ENCODE measurements at places on chromosomes 13 and 19. TPM values are rescaled to one million over a fixed set of nuclear protein-coding genes. Genes with fewer than 3 reads are reported as not detected.

MTUS2 gene
- not detected for total RNA-seq

DNA sequence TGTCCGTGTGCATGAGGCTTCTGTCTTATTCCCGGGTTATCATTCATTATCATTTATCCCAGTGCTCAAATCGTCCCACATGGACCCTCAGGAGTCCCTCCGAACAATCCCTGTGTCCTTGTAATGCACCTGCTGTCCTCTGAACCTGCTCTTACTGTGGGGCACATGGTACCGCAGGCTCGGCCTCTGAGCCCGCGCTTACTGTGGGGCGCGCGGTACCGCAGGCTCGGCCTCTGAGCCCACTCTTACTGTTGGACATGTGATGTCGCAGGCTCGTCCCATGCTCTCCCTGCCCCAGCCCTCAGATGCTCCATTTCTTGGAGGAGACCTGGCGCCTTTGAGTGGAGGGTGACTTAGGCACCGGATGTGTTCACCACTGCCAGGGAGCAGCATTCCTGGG lies 16.8 kb upstream of the ZNF554 start:
- H3K36me3 ChIP-seq: peaks cover 19% of the 10 kb centered on the region
- H3K27me3 ChIP-seq: no peaks in the 10 kb centered on the region
- no peak overlapping the region for H3K4me3 ChIP-seq

GRCh38 chr13:87355451-87355850 lies 315.7 kb upstream of the SLITRK5 start:
- no peaks in the 10 kb centered on the region for H3K4me1 ChIP-seq
- H3K36me3 ChIP-seq: no peaks in the 10 kb centered on the region
- no peaks in the 10 kb centered on the region for H3K27me3 ChIP-seq
- H3K27ac ChIP-seq: no peak overlapping the region

- H3K36me3 ChIP-seq: no peaks in the 10 kb centered on the region
- H3K27me3 ChIP-seq: no peaks in the 10 kb centered on the region
Observed at GRCh38 chr13:25493931-25494640, 122.3 kb downstream of the ATP8A2 start.

- peaks cover 27% of the 10 kb centered on the region for H3K36me3 ChIP-seq
- H3K27me3 ChIP-seq: no peaks in the 10 kb centered on the region
- DNase-seq: no peak
- H3K4me3 ChIP-seq: no peak overlapping the region
Observed at GRCh38 chr19:10797078-10797477, 38.9 kb downstream of the TMED1 start.

NACC1 gene
- 116 TPM for total RNA-seq

KCNJ14 gene
- 1.4 TPM for total RNA-seq

METTL21C gene
- not detected for total RNA-seq

ZNF442 gene
- total RNA-seq: 0.15 TPM

- no peak for DNase-seq
- H3K27ac ChIP-seq: no peak overlapping the region
- H3K4me1 ChIP-seq: no peaks in the 10 kb centered on the region
- H3K36me3 ChIP-seq: no peaks in the 10 kb centered on the region
- no peak overlapping the region for H3K4me3 ChIP-seq
Observed at GRCh38 chr19:31535691-31536460, 186.6 kb upstream of the TSHZ3 start.

PTGIR gene
- 17.9 TPM for total RNA-seq

- H3K27ac ChIP-seq: no peak overlapping the region
- H3K4me1 ChIP-seq: no peaks in the 10 kb centered on the region
- H3K27me3 ChIP-seq: no peaks in the 10 kb centered on the region
- no peak overlapping the region for H3K4me3 ChIP-seq
Observed at GRCh38 chr13:45940061-45940460, 88.5 kb upstream of the SIAH3 start.

DNA sequence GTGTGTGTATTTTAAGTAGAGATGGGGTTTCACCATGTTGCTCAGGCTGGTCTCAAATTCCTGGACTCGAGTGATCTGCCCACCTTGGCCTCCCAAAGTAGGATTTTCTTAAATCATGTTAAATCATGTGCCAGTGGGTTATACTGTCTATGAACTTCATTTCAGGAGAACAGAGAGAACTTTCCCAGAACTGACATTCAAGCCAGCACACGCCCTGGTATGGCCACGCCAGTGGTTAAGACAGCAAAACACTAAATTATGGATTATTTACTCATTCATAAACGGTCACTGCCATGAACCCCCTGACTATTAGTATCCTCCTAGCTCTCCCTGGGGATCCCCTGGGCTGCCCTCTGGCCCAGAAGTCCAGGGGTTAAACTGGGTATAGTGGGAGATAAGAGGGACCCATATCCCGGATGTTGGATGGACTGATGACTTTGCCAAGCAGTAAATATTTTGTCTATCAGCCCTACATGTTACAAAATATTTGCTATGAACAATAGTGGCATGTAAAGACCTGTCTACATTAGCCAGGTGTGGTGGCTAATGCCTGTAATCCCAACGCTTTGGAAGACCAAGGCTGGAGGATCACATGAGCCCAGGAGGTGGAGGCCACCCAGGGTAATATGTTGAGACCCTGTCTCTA lies 16.1 kb upstream of the STRN4 start:
- H3K27me3 ChIP-seq: no peaks in the 10 kb centered on the region
- H3K36me3 ChIP-seq: no peaks in the 10 kb centered on the region
- DNase-seq: no peak
- H3K27ac ChIP-seq: no peak overlapping the region
- no peaks in the 10 kb centered on the region for H3K4me1 ChIP-seq

ZNF253 gene
- 4.8 TPM for total RNA-seq

DNA sequence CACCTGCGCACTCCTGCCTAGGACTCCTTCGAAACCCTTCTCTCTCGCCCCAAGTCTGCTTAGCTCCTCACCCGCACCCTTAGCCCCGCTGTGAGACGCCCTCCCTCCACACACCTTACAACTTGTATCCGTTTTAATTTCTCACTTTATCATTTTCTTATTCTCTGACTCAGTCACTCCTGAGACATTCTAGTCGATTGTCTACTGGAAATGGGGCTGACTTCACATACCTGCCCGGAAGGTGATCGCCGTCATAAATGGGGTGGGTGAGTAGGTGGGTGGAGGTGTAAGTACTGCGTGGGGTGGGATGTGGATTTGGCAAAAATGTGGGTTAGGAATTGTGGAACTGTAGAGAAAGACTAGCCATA lies 714 bp downstream of the NDFIP2 start:
- H3K27me3 ChIP-seq: no peaks in the 10 kb centered on the region
- DNase-seq: no peak
- no peaks in the 10 kb centered on the region for H3K36me3 ChIP-seq
- no peak overlapping the region for H3K27ac ChIP-seq

ZNF808 gene
- total RNA-seq: 13.8 TPM

DNA sequence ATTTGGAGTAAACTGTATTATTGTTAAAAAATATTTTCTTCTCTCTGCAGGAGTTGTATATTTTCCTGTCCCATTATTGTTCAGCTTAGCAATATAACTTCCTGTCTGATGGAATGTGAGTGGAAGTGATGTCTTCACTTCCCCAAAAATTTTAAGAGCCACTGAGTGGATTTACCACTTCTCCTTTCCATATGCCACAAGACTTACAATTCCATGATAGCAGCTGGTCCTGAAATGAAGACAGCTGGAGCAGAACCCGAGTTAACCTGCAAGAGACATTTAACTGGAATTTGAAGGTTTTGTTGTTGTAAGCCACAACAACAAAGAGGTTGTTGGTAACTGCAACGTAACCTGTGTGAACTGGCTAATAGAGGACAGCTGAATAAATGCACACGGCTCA lies 23.4 kb upstream of the TBC1D4 start:
- no peaks in the 10 kb centered on the region for H3K27me3 ChIP-seq
- no peak for DNase-seq
- no peaks in the 10 kb centered on the region for H3K36me3 ChIP-seq
- H3K4me3 ChIP-seq: no peak overlapping the region
